ENCODE measurements at places on chromosomes 6 and 20.

GRCh38 chr6:163489584-163489983 lies 75.1 kb downstream of the QKI start:
- DNase-seq = no peak

DNA sequence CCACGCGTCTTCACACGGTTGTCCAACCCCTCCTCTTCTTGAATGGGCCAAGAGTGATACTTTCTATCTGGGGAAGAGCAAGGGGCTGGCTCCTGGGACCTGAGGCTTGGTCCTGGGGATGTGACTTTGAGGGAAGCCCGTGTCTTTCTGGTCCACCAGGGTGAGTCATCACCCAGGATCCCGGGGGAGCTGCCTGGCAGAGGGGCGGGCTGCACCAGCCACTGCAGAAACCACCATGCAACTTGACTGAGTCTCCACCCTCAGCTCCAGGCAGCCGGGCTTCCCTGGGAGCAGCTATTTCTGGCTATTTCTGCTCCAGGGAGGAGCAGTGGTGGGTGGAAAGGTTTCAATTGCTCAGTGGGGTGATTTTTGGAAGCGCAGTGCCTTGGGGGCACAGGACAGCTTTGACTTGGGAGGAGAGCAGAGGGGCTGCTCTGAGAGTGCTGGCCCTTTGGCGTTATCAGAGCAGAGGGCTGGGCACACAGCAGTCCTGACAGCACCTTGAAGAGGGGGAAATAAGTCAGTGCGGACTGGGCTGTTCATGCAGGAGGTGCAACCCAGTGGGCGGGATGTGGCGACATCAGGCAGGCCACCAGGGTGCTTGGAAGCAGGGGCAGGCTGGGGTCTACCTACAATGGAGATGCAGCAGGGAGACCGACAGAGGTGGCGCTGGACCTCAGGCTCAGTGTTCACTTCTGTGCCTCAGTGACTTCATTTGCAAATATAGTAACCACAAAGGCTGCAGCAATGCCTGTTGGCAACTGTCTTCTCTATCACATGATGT lies 45.1 kb upstream of the FAM83D start:
- peak; percentile 23 for DNase-seq

- no peak for DNase-seq
Observed at GRCh38 chr6:46706464-46706863, 18.8 kb downstream of the TDRD6 start.

- no peak for DNase-seq
Observed at GRCh38 chr20:2293971-2294370, 1.8 kb upstream of the TGM3 start.

DNA sequence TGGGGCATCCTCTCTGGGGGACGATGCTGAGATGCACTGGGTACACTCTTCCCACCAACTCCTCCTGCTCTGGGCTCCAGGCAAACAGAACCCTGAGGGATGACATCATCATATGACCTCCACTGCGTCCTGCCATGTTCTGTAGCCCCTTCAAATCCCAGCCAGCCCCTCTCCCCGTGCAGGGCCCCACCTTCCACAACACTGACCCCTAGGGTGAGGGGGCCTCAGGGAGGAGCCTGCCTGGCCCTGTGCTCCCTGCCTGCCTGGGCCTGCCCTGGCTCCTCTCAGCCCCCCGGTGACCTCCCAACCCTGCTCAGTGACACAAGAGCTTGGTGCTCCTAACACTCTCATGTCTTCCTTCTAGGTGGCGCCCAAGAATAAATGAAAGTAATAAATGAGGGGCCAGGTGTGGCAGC lies 9.6 kb upstream of the SPDEF start:
- DNase-seq = no peak

DNA sequence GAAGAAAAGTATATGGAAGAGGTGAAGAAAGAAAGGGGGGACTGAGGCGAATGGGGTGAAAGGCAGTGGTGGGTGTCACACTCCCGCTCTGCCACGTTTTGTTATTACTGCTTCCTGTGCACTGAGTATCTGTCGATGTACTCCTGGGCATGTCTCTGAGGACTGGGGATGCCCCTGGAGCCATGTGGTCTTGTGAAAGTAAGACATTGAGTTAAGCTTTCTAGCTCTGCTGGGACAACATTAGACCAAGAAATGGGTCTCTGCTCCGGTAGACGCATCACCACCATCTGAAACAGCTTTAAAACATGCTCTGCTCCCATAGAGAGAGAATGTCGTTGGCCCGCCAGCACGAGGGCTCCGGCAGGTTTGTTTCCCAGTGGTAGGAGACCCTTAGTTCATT lies 40.0 kb downstream of the IRF4 start:
- no peak for DNase-seq

- no peak for DNase-seq
Observed at GRCh38 chr6:47633141-47633540, 65.2 kb upstream of the ADGRF4 start.

DNA sequence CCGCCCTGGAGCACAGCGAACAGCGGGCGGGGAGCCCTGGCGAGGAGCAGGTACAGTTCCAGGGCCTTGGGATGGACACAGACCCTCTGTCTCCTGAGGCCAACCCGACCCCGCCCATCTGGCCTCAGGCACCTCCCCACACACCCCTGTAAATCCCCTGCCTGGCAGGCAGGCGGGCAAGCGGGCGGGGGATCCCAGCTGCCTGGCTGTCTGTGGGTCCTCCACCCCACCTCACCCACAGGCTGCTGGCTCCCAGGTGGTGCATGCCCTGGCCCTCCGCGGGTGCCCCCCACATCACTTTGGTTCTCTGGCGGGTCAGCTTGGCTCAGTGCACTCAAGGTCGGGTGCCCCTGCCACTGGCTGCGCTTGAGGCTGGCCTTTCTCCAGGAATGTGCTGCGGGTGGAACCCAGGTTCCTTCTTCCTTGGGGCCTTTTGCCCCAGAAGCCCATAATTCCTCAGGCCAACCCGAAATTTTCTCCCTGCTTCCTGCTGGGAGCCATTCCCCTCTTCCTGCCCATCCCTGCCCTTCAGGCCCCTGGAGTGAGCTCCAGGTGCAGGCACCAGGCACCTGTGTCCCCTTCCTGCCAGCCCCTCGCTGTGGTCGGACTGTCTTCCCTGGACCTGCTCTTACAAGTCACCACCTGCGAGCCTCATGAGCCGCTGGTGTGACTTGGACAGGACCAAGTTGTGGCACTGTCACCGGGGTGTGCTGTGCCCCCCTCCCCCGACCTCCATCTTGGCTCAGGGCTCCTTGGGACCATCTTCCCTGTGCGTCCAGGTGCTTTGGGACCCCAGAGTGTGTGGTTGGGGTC lies 5.3 kb upstream of the TNFRSF6B start:
- peak; percentile 66 for DNase-seq

- DNase-seq = no peak
Observed at GRCh38 chr20:59242714-59243626, 57.4 kb upstream of the EDN3 start.

- DNase-seq = peak; percentile 84
Observed at GRCh38 chr6:144064402-144065212, 30.8 kb downstream of the SF3B5 start.

GRCh38 chr20:62617711-62618483 lies 24.4 kb upstream of the SLCO4A1 start:
- DNase-seq = peak; percentile 79

- peak; percentile 93 for DNase-seq
Observed at GRCh38 chr20:371755-372542, 8.6 kb upstream of the TRIB3 start.

DNA sequence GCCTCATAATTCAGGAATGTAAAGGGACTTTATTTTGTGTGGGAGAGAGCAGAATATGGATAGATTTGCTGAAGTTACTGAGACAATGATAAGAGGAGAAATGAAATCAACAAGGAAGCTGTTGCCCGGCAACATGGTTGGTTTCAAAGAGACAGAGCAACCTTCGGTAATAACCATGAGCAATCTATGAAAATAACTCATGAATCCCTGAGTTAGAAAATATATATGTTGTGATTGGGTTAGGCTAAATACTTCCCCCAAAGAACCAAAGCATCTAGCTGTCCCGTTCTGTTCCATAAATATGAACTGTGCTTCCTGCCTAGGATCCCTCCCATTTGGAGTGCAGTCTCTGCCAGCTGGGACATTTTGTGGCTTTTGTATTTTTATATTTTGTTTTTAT lies 23.1 kb downstream of the SERPINB1 start:
- no peak for DNase-seq

DNA sequence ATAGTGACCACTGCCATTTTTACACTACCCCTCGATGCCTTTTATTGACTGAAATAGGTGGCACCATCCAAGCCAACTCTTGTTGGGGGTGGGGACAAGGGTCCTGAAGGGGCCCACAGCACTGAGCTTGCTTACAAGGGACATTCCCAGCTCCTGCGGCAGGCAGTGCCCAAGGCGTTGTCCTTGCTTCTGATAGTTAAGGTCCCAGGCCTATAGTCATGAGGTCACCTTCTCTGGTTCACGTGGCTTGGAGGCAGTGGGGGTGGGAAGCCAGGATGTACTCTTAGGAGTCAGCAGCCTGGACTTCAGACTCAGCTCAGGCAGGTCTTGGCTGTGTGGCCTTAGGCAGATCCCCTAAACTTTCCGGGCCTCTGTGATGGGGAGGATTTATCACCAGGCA lies 48.6 kb downstream of the TOX2 start:
- DNase-seq = peak; percentile 31

- DNase-seq = no peak
Observed at GRCh38 chr6:16472349-16473069, 234.1 kb downstream of the GMPR start.

DNA sequence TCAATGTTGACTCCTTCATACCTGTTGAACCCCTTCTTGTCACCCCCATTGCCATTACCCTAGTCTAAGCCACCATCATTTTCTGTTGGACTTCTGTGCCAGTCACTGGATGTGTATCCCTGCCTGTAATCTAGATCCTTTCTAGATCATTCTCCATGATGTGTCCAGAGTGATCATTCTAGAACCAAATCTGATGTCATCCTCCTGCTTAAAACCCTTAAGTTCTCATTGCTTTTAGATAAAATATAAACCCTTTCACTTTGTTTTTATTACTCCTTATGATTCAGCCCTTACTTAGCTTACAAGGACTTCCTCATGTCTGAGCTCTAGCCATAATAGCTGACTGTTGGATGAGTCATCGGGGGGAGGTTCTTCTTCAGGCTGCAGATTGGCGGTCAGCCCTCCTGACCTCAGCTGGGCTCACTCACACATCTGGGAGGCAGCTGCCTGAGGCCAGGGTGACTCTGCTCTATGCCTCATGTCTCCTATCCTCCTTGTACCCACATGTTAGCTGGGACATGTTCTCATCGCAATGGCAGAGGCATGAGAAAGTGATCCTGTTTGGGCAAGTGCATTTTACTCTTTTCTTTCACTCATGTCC lies 287.6 kb downstream of the ESR1 start:
- no peak for DNase-seq
